Thoracic aorta (tissue), 2 donors: ENCODE measurements at places on chromosomes 7 and 10. TPM values are rescaled to one million over a fixed set of nuclear protein-coding genes. Genes with fewer than 3 reads are reported as not detected.

- H3K4me3 ChIP-seq, result peak overlapping the region; percentile 93
- peak overlapping the region; percentile 92 for H3K27ac ChIP-seq
- no peak for DNase-seq
- peaks cover 8% of the 10 kb centered on the region for H3K4me1 ChIP-seq
Measured at GRCh38 chr10:27100813-27101347, 586 bp upstream of the ANKRD26 start.

POU6F2 gene
- total RNA-seq, result not detected

DNA sequence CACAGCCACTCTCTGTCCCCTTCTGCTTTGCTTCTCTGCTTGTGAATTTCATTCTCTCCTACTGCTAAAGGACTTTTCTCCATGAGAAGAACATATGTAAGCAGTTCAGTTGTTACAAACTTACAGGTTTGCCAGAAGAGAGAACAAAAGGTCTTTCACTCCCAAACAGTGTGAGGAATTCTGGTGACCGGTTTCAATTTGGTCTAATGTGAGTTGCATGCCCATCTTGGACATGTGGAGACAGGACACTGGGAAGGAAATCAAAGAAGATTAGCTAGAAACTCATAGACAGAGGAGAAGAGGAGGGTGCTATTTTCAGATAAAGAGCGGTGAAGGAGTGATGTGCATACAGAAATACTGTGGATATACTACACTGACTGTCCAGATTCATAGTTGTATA is 209.5 kb upstream of the INHBA start:
- H3K27ac ChIP-seq, result no peak overlapping the region
- no peak for DNase-seq
- no peaks in the 10 kb centered on the region for H3K27me3 ChIP-seq
- no peak overlapping the region for H3K4me3 ChIP-seq
- H3K36me3 ChIP-seq, result no peaks in the 10 kb centered on the region
- H3K4me1 ChIP-seq, result peaks cover 18% of the 10 kb centered on the region

- no peak for DNase-seq
- H3K27ac ChIP-seq, result no peak overlapping the region
- H3K4me1 ChIP-seq, result no peaks in the 10 kb centered on the region
- H3K4me3 ChIP-seq, result no peak overlapping the region
- no peaks in the 10 kb centered on the region for H3K27me3 ChIP-seq
Measured at GRCh38 chr7:22417349-22417748, 60.4 kb upstream of the RAPGEF5 start.

GPRIN2 gene
- total RNA-seq, result 0.27 TPM

DNA sequence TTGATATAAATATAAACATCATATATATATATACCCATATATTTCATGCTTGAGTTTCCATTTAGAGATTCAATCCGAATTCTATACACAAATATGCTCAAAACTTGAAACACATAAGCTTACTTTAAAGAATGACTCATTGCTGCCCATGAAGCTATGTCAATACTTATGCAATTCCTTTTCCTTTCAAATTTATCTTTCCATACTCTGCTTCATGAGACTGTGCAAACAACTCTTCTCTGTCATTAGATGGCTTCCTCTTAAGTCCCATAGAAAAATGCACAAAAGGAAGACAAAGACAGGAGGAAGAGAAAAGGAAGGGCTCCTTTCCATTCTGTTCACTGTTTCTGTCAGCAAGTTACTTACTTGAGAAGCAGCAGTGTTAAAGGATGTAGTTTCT is 895.7 kb upstream of the SORCS1 start:
- H3K4me3 ChIP-seq, result no peak overlapping the region
- H3K27ac ChIP-seq, result no peak overlapping the region
- no peaks in the 10 kb centered on the region for H3K27me3 ChIP-seq
- no peaks in the 10 kb centered on the region for H3K36me3 ChIP-seq

DNA sequence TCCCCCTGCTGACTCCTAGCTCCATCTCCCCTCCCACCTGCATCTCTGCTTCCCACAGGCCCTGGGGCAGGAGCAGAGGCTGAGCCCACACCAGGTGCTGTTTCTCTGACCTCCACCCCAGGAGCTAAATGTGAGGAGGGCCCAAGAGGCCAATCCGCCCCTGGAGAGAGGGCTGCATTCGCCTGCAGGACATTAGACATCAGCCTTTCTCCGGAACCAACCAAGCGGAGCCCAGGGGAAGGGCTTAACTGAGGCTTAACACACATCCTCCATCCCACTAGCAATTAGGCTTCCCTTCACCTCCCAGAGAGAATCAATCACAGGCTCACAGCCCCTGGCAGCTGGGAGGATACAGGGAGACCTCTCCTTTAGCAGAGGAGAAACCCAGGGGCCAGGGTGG is 50.5 kb downstream of the SH3PXD2A start:
- peaks cover 3% of the 10 kb centered on the region for H3K36me3 ChIP-seq
- H3K4me3 ChIP-seq, result no peak overlapping the region
- no peak overlapping the region for H3K27ac ChIP-seq
- H3K4me1 ChIP-seq, result no peaks in the 10 kb centered on the region

CDNF gene
- 2.5 TPM for total RNA-seq

- H3K4me1 ChIP-seq, result no peaks in the 10 kb centered on the region
- no peaks in the 10 kb centered on the region for H3K27me3 ChIP-seq
- DNase-seq, result no peak
- no peak overlapping the region for H3K27ac ChIP-seq
- H3K4me3 ChIP-seq, result no peak overlapping the region
Measured at GRCh38 chr7:26307226-26307625, 15.6 kb downstream of the SNX10 start.

DNA sequence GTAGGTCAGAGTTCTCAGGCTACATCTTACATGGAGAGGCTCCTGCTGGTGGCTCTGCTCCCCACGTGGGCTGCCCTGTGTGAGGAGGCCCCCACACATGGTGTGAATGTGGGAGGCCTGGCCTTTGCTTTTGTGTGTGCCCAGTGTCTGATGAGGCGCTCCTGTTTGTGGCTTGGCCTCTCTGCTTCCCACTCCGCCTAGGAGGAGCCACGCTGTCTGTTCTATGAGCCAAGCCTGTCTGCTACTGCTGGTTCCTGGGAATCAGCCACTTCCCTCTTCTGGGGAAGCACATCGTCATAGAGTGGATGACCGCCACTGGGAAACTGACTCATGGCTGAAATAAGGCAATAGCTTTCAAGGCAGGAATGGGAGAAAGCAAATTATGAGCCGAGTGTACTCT is 87.1 kb downstream of the CYP26A1 start:
- no peaks in the 10 kb centered on the region for H3K27me3 ChIP-seq
- H3K27ac ChIP-seq, result no peak overlapping the region
- H3K4me1 ChIP-seq, result no peaks in the 10 kb centered on the region

ADCYAP1R1 gene
- 2.5 TPM for total RNA-seq

DNA sequence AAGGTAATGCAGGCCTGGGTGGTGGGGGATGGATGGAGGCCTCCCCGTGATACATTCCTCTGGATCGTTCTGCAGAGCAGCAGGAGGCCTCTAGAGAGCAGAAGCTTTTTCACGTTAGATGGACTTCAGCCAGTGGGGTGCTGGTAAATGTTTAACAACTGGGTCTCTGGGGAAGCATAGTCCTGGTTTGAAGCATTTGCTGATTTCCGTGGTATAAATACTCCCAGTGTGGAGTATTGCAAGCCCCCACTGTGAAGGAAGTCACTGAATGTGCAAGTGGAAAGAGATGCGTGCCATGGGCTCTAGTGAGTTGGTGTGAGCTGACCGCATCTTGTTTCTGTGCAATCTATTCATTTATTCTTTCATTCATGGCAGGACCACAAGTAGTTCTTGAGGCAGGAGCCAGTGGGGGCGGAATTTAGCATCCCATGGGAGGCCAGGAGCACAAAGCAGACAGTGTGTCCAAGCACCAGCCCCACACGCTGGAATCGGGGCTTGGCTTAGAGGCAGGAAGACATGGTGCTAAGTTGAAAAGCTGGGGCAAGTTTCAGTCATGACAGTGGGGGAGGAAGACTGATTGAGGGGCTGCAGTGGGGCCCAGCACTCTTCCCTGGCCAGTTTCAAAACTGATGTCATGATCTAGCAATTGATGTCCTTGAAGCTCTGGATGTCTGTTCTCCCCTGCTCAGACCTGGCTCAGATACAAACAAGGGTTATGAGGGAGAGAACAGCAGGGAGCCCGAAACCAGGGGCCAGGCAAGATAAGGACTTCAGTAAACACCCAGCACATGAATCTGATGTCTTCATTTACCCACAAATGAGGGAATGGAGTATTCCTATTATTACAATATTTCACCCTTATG is 280.9 kb upstream of the LYZL1 start:
- no peak overlapping the region for H3K27ac ChIP-seq
- no peak overlapping the region for H3K4me3 ChIP-seq
- no peaks in the 10 kb centered on the region for H3K36me3 ChIP-seq

- peaks cover 5% of the 10 kb centered on the region for H3K4me1 ChIP-seq
- H3K36me3 ChIP-seq, result no peaks in the 10 kb centered on the region
- no peak for DNase-seq
- H3K27ac ChIP-seq, result no peak overlapping the region
Measured at GRCh38 chr7:37109843-37110242, 338.8 kb downstream of the ELMO1 start.

SEMA4G gene
- 3.5 TPM for total RNA-seq

COL28A1 gene
- total RNA-seq, result 3.0 TPM

GRCh38 chr7:70208236-70209063 is 610.2 kb downstream of the AUTS2 start:
- H3K4me3 ChIP-seq, result no peak overlapping the region
- no peaks in the 10 kb centered on the region for H3K4me1 ChIP-seq
- no peaks in the 10 kb centered on the region for H3K36me3 ChIP-seq
- no peak for DNase-seq
- no peak overlapping the region for H3K27ac ChIP-seq
- no peaks in the 10 kb centered on the region for H3K27me3 ChIP-seq

ZNF783 gene
- 28.9 TPM for total RNA-seq

SPDYE2B gene
- total RNA-seq, result not detected

DNA sequence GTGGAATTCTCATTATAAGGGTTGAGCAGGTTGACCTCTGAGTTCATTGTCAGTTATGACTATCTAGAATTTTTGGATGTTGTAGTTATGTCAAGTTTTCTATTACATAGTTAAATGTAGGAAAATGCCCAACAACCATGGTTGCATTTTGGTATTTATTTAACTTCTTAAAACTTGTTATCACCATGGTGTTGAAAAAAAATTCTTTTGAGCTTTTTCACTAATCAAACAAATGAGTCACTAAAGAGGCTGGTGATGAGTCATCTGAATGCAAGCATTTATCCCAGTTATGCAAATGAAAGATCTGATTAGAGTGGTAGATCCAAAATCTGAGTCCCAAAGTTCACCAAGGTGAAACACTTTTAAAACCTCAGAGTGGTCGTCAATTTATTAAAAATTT is 624.7 kb upstream of the IGFBP3 start:
- no peaks in the 10 kb centered on the region for H3K27me3 ChIP-seq
- no peaks in the 10 kb centered on the region for H3K4me1 ChIP-seq
- no peaks in the 10 kb centered on the region for H3K36me3 ChIP-seq
- no peak overlapping the region for H3K4me3 ChIP-seq
- DNase-seq, result no peak

FAM25G gene
- not detected for total RNA-seq

SAMD9 gene
- total RNA-seq, result 10.2 TPM

- DNase-seq, result no peak
- H3K36me3 ChIP-seq, result no peaks in the 10 kb centered on the region
- peaks cover 20% of the 10 kb centered on the region for H3K4me1 ChIP-seq
- H3K27me3 ChIP-seq, result no peaks in the 10 kb centered on the region
- H3K27ac ChIP-seq, result no peak overlapping the region
Measured at GRCh38 chr10:58723966-58724365, 211.3 kb downstream of the BICC1 start.

GRCh38 chr7:20233362-20233761 is 16.2 kb upstream of the MACC1 start:
- no peaks in the 10 kb centered on the region for H3K36me3 ChIP-seq
- H3K4me1 ChIP-seq, result no peaks in the 10 kb centered on the region
- H3K27ac ChIP-seq, result no peak overlapping the region
- no peak overlapping the region for H3K4me3 ChIP-seq
- no peak for DNase-seq
